ENCODE measurements at places on chromosomes 6 and 20.
A peak's percentile ranks its signal among the peaks of the same experiment; 100 is the strongest.

DNA sequence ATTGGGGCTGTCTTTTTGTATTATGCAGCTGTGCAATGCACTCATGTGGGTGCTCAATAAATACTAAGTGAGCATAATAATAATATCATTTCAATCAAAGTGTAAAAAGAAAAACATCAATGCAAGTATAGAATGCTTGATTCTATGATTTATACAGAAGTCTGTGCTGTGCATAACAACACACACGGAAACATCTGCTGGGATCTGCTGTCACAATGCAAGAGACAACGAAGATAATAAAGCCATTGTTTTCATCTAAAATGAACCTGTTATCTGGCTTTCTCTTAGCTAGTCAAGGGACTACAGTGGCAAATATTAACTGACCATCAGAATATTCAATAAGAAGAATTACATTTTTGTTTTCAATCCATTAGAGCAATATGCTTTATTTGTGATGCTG is 1156.9 kb upstream of the MAP3K7 start:
- DNase-seq: no peak

GRCh38 chr20:61533231-61533631 is 281.2 kb downstream of the CDH4 start:
- DNase-seq: no peak

GRCh38 chr6:148288541-148288940 is 54.1 kb upstream of the SASH1 start:
- DNase-seq: no peak

DNA sequence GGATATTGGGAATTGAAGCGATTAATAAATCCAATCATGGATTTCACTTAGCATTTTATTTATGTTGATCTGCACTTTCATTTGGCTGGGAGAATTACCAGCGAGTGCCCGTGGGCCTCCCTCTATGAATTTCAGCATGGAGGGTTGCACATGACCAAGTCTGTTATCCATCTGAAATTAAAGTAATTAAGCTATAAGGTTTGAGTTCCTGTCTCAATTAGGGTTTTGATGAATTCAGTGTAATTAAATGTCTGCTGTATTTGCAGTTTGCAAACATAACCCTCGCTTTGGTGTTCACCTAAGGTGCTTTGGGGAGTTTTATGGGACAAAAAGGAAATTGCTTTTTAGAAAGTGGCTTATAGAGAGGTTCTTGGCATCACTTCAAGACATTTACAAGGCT is 169.8 kb upstream of the RIN2 start:
- DNase-seq: no peak

GRCh38 chr6:62344850-62345249 is 58.8 kb upstream of the KHDRBS2 start:
- DNase-seq: no peak

DNA sequence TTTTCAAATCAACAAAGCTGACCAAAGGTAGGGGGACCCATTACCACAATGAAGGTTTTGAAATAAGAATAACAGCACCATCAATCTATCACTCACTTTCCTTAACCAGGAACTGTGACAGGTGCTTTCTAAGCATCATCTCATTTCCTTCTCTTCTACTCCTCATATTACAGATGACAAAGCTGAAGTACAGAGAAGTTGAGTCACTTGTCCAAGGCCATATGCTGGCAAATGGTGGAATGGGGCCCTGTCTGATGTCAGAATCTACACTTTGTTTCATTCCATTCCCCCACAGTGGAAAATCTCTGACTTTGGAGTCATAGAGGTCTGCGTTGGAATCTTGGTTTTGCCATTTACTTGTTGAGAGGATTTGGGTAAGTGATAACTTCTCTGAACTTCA is 222.5 kb upstream of the LRFN2 start:
- peak; percentile 34 for DNase-seq

DNA sequence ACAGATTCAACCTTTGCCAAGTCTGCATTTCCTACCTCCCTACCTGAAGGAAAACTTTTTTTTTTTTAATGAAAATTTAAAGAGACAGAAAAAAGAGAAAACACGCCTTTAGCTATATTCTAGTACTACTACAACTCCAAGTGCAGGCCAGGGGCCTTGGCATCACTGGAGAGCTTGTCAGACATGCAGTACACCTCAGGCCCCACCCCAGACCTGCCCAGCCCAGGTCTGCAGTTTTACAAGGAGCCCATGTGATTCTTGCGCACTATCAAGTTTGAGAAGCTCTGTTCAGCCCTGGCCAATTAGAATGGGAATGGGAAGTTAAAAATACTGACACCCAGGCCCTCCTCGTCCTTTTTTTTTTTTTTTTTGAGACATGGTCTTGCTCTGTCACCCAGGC is 85.0 kb downstream of the NFATC2 start:
- no peak for DNase-seq

DNA sequence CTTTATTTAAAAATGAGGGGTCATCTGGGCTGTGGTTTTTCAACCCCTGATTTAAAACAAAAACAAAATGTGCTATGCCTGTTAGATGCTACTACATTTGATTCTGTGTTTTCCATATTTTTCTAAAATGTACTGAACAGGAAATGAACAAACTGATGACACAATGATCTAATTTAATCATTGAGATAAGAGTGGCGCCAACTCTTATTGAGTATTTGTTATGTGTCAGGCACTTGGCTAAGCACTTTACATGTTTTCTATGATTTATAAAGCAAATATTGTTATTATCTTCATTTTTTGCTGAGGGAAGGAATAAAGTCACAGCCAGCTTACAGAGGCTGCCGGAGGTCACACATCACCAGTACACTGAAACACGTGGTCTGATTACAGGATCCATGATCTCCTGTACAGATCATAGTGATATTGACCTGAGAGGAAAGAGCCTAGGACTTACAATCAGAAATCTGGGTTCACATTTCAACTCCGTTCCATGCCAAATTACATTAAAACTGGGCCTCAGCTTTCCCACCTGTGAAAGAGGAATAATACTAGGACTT is 166.7 kb downstream of the ESR1 start:
- DNase-seq: no peak

DNA sequence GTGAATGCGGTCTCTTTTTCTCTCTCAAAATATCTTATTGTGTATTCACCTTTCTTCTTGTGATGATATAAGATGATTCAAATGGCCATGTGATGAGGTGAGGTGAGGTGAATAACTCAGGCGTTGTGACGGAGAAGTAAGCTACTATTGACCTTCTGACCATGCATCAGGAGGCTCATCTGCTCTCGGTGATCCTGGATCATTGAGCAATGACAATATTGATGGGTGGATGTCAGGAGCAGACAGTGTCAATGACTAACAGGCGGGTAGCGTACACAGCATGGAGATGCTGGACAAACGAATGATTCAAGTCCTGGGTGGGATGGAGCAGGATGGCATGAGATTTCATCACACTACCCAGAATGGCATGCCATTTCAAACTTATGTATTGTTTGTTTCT is 119.6 kb downstream of the PXDC1 start:
- no peak for DNase-seq

DNA sequence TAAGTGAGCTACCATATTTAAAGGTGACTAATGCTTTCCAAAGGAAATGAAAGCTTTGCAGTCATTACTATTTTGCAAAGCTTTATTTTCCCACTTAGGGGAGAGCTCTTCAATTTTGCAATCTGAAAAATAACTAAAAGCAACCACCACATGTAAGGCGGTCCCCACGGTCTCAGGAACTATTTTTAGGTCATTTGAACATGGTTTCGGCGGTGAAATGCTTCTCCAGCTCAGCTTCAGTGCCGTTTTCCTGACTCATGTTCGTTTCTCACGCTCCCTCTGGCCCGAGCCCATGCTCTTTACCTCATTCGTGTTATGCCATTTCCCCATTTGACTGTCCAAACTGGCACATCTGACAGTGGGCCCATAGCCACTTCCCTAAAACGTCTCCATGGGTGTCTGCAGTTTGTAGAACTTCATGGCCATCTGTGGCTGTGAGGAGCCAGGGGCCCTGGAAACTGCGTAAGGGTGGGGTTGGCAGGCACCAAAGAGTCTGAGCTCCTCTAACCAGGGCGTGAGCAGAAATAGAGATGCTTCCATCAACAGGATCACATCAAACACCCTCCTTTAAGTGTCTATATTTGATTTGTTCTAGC is 46.5 kb downstream of the ADTRP start:
- DNase-seq: no peak

GRCh38 chr20:12053353-12053752 is 135.7 kb downstream of the BTBD3 start:
- DNase-seq: no peak

GRCh38 chr6:32092760-32093497 is 16.2 kb downstream of the TNXB start:
- DNase-seq: no peak

- no peak for DNase-seq
Observed at GRCh38 chr6:75528423-75528822, 34.8 kb upstream of the FILIP1 start.

- DNase-seq: no peak
Observed at GRCh38 chr6:68675548-68675947, 40.5 kb downstream of the ADGRB3 start.

- peak; percentile 40 for DNase-seq
Observed at GRCh38 chr20:7703996-7704395, 236.3 kb downstream of the HAO1 start.

GRCh38 chr6:83294676-83295075 is 101.5 kb downstream of the RWDD2A start:
- no peak for DNase-seq

DNA sequence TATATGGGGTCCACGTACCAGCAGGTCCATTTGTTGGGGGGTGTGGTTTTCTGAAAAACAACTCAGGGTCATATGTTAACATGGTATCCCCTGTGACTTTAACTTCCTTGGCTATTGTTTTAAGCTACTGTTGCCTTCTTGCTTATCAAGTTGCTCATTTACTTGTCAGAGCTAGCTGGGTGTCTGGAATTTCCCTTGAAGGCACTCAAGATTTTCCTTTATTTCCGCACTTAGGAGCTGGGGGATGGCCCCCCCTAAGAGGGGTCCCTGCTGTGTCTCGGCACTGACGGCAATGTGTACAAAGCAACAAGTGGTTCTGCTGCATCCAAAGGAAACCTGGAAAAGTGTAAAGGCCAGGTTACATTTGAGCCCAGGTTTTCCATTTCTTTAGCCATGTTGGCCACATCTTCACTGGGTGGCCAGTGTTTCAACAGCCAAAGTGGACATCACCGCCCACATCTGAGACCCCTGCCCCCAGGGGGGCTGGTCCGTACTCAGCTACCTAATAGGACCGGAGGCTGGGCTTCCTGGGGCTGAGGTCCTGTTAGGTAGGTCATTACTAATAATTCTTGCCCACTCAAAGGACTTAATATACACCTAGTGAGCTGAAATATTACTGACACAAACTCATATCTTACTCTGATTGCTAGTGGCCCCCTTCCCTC is 24.8 kb upstream of the SYNDIG1 start:
- DNase-seq: no peak

GRCh38 chr6:11212664-11213063 is 19.8 kb downstream of the NEDD9 start:
- DNase-seq: no peak

GRCh38 chr6:137734005-137734874 is 132.8 kb upstream of the TNFAIP3 start:
- DNase-seq: no peak

DNA sequence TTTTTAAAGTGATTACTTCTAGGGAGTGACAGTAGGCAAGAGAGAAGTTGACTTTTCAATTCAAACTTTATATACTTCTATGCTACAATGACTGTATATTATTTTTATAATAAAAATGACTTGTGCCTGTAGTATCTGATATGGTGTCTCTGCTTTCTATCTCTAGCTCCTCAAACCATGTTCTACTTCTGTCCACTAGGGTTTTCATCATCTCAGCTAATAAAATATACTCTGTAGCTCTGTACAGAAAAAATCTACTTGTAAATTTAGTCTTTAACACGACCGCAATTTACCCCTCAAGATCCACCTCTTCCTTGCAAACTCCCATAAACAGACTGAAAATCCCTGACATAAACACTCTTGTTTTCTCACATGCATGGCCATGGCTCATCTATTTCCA is 42.3 kb downstream of the HBS1L start:
- DNase-seq: no peak

- no peak for DNase-seq
Observed at GRCh38 chr6:30568245-30568644, 3.0 kb upstream of the ABCF1 start.

- DNase-seq: no peak
Observed at GRCh38 chr6:6915813-6916547, 191.8 kb upstream of the RREB1 start.

DNA sequence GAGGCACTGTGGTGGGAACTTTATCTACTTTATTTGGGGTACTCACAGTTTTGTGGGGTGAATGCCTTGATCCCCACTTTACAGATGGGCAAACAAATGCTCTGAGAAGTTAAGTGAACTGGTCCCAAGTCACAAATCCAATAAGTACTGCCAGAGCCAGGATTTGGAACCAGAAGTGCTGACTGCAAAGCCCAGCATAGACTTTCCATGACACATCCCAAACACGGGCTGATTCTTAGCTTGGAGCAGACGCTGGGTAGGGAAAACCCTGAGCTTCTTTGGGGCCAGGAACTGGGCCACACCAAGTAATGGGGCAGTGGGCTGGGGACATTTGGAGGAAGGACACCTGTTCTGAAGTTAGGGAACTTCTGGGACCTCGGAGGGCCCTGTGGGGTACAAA is 20.3 kb downstream of the RIN2 start:
- DNase-seq: no peak

GRCh38 chr6:168655462-168656152 is 214.6 kb downstream of the SMOC2 start:
- DNase-seq: no peak

- no peak for DNase-seq
Observed at GRCh38 chr6:20805021-20805420, 270.8 kb downstream of the CDKAL1 start.

- DNase-seq: no peak
Observed at GRCh38 chr6:3956054-3956453, 106.9 kb downstream of the FAM50B start.

- DNase-seq: no peak
Observed at GRCh38 chr20:30168025-30168799, 1089.3 kb upstream of the DEFB115 start.
